Adipocyte (in vitro differentiated cells): ENCODE measurements at places on chromosomes 4 and X.

DNA sequence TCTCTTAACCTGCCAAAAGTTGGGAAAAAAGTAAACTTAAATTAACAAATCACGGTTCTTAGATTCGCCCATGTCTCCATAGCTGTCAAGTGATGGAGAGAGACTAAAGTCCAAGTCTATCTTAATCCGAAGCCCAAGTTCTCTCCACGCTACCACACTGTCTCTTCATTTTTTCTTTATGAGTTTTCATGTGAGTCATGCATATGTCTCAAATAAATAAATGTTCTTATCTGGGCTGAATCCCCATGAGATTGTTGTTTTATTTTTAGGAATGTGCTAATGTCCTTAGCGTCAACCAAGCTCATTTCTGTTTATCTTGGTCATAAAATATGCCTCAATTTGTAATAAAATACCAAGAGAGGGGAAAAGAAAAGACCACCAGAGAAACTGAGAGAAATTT is 169.3 kb downstream of the RCHY1 start:
- DNase-seq: peak; percentile 77

GRCh38 chr4:53193111-53193510 is 172.8 kb downstream of the SCFD2 start:
- no peak for DNase-seq

DNA sequence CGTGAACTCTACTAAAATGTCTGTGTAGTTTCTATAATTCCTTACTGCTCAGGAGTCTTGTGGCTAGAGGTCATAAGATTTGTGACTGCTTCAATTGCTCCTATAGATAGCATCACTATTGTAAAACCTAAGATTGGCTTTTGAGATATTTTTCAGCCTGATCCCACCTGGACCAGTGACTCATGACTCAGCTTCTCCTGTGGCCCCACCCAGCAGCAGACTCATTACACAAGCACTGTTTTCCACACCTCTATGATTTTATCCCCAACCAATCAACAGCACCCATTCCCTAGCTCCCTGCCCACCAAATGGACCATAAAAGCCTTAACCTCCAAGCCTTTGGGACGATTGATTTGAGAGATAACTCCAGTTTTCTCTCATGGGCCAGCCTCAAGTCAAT is 1157.0 kb upstream of the INTU start:
- DNase-seq: no peak

GRCh38 chrX:103201041-103201440 is 13.9 kb upstream of the BEX4 start:
- no peak for DNase-seq

DNA sequence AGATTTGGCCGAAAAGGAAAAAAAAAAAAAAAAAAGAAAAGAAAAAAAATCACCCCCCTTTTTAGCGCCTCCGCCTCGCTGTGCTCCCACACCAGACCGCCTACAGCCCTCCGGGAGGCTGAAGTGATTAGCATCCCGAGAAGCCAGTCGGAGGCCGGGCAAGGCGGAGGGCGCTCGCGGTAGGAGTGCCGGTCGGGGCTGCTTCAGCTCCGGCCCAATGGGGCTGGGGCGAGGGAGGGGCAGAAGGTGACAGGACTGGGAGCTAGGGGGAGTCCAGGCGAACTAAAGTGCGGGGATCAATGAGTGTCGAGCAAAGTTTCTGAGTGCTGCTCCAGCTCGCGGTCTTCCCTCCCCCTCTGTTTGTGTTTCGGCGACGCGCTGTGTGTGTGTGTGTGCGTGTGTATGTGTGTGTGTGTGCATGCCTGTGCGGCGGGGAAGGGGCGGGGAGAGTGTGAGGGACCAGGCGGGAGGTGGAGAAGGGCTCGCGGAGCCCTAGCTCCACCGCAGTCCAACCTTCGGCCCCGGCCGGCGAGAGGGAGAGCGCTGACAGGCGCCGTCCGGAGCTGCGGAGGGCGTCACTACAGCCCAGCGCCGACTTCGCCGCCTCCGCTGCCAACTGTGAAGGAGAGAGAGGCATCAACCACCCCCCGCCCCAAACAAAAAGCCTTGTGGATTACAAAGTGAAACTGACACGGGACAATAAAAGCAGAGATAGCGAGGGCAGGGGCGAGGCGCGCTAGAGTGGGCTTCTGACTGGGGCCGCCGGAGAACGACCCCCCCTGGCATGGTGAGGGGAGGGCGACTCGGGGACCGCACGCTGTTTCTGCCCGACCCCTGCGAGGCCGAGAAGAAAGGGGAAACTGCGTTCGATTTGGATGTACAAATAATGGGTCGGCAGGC is at the start of gene FAT4:
Gene FAT4, plus strand, starts transcription at position 280 of the 900 bp plus-strand sequence. CDS start 1,457 bp downstream, outside the sequence.
- DNase-seq: peak; percentile 99

- DNase-seq: no peak
Observed at GRCh38 chrX:72539822-72540221, 32.8 kb downstream of the HDAC8 start.

GRCh38 chr4:70449220-70449619 is 22.8 kb upstream of the MUC7 start:
- no peak for DNase-seq

- peak; percentile 84 for DNase-seq
Observed at GRCh38 chr4:101345596-101346350, 1.6 kb downstream of the PPP3CA start.

GRCh38 chrX:50799531-50799961 is 14.4 kb downstream of the SHROOM4 start:
- DNase-seq: peak; percentile 54

GRCh38 chr4:74628852-74629620 is 165.3 kb downstream of the BTC start:
- no peak for DNase-seq

DNA sequence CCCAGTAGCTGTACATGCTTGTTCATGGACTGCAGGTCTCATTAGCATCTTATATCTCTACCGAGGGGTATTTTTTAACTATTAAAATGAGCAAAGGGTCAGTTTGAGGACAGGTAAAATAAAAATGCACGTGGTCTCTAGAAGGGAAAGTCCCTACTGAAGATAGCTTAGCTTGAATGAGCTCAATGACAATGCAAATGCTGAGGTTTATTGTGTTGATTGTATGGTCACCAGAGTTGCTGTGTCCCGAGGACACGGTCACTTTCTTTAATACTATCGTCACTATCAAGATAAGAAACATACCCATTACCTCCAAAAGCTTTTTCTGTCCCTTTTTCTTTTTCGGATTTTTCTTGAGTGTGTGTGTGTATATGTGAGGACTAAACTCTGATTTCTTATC is 250.5 kb upstream of the PRKX start:
- no peak for DNase-seq

GRCh38 chr4:3207531-3208037 is 41.4 kb upstream of the MSANTD1 start:
- DNase-seq: peak; percentile 79

DNA sequence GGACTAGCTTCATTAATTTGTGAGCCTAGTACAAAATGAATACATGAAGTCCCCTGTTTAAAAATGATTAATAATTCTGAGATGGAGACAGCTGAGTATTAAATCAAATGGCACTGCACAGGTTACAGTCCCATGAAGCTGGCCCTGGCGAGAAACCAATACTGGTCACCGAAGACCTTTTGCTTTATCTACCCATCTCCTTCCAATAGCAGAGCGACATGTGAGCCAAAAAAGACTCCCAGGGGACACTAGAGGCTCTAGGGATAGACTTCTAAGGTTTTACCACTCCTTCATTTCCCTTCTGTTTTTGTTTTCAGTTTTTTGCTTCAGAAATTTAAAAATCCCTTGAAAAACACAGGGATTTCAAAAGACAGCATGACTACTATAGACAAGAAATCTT is 97.0 kb upstream of the CCSER1 start:
- no peak for DNase-seq

- DNase-seq: no peak
Observed at GRCh38 chr4:26269038-26269437, 51.8 kb upstream of the RBPJ start.

DNA sequence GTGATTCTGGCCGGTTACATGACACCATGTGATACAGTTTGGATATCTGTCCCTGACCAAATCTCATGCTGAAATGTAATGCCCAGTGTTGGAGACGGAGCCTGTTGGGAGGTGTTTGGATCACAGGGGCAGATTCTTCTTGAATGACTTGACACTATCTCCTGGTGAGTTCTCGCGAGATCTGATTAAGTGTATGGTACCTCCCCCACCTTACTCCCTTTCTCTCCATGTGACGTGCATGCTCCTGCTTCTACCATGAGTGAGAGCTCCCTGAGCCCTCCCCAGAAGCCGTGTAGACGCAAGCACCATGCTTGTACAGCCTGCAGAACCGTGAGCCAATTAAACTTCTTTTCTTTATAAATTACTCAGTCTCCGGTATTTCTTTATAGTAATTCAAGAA is 23.6 kb downstream of the CPE start:
- DNase-seq: no peak

GRCh38 chr4:139470997-139471665 is 17.2 kb downstream of the RAB33B start:
- no peak for DNase-seq

- DNase-seq: peak; percentile 74
Observed at GRCh38 chrX:68511255-68511654, 12.4 kb downstream of the YIPF6 start.

DNA sequence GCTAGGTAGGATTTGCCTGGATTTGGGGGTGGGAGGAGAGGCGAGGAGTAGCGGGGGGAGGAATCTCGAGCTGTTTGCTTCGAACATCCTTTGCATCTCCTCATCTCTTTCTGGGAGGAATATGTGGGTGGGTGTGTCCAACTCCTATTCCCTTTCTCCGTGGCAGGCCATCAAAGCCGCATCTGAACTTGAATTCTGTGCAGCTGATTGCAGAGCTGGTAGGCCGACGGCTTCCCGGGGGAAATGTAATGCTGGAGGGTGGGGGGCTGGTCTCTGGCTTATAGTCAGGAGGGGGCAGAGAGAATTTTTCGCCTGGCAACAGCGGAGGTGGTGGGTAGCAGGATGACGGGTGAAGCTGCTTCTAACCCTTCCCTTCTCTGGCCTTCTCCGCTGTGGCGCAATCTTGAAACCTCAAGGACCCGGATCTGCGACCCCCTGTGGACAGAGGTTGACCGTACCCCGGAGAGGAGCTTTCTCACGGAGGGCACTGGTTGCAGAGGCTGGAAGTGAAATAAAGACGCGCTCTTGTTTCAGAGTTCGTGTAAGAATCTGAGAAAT is 628 bp downstream of the ZCCHC12 start:
- DNase-seq: no peak

GRCh38 chr4:168509786-168510185 is 12.9 kb downstream of the PALLD start:
- peak; percentile 68 for DNase-seq

- no peak for DNase-seq
Observed at GRCh38 chr4:23324021-23324690, 565.7 kb downstream of the PPARGC1A start.

GRCh38 chrX:53356186-53356585 is 66.3 kb downstream of the SMC1A start:
- DNase-seq: peak; percentile 4

- DNase-seq: no peak
Observed at GRCh38 chr4:1642196-1642951, 41.7 kb downstream of the FAM53A start.

- no peak for DNase-seq
Observed at GRCh38 chrX:25020905-25021449, 5.2 kb upstream of the ARX start.

GRCh38 chrX:152913910-152914309 is 16.0 kb downstream of the ZNF185 start:
- no peak for DNase-seq

- DNase-seq: peak; percentile 67
Observed at GRCh38 chr4:77820649-77821561, 1.7 kb upstream of the CNOT6L start.

DNA sequence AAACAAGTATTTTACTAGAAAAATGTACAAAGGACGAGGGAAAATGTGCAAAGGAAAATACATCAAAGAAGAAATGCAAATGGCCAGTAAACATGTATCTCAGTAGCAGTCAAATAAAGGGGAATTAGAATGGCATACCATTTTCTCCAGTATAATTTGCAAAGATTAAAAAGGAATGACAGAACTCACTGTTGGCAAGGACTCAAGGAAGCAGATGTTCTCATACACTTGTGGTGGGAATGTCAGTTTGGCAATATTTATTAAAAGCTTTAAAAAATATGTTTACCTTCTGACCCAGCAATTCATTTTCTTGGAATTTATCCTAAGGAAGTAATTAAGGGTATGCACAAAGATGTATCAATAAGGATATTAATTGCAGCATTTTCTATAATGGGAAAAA is 7.6 kb downstream of the CLCN5 start:
- DNase-seq: peak; percentile 63

DNA sequence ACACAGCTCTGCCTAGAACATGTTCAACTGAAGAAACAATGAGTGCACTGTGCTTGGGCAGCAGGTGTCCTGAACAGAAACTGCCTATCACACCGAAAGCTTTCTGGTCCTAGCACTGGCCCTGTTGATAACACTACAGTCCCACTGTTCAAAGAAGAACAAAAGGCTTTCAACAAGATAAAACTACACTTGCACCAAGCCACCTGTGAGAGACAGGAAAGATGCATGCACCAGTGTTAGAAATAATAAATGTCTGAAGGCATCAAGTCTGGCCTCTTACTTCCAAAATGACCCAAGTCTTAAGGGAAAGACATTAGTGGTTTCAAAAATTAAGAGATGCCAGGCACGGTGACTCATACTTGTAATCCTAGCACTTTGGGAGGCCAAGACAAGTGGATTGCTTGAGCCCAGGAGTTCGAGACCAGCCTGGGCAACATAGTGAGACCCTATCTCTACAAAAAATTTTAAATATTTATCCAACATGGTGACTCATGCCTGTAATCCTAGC is 68.7 kb downstream of the APBB2 start:
- peak; percentile 46 for DNase-seq

GRCh38 chr4:156983366-156983765 is 11.8 kb upstream of the PDGFC start:
- DNase-seq: peak; percentile 35

GRCh38 chr4:94472056-94472826 is 20.5 kb downstream of the PDLIM5 start:
- DNase-seq: peak; percentile 87

DNA sequence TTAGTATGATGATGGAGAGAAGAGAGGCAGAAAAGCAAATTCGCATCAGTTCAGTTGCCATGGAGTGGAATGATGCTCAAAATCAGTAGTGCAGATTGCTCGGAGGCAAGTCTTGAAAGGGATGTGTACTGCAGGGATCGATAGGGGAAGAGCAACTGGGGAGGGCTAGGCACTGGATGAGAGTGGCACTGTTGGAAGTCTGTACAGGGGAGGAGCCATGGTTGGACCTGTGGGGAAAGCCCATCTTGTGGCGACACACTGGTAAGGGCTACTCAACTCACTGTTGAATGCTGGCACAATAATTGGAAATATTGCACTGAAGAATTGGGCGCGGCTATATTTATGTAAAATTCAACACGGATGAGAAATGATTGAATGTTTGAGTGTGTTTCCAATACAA is 1.2 kb downstream of the RAB9B start:
- no peak for DNase-seq

- no peak for DNase-seq
Observed at GRCh38 chrX:110252711-110253110, 65.2 kb downstream of the AMMECR1 start.
